Sigmoid colon (tissue), 7 donors: ENCODE measurements at places on chromosomes 11 and 22. TPM values are rescaled to one million over a fixed set of nuclear protein-coding genes. Genes with fewer than 3 reads are reported as not detected.

The OR51V1 gene
- total RNA-seq, result not detected

GRCh38 chr11:34351687-34352469, 5.9 kb downstream of the ABTB2 start:
- peaks cover 31% of the 10 kb centered on the region for H3K4me1 ChIP-seq
- DNase-seq, result no peak
- no peaks in the 10 kb centered on the region for H3K36me3 ChIP-seq
- no peak overlapping the region for H3K27ac ChIP-seq
- no peak overlapping the region for H3K4me3 ChIP-seq

The TMEM121B gene
- not detected for total RNA-seq

The TRIM3 gene
- 27.1 TPM for total RNA-seq

GRCh38 chr11:111438846-111439520, 59.9 kb upstream of the POU2AF1 start:
- peak; percentile 46 for DNase-seq
- H3K27ac ChIP-seq, result peak overlapping the region; percentile 74
- H3K4me1 ChIP-seq, result peaks cover 69% of the 10 kb centered on the region
- H3K4me3 ChIP-seq, result no peak overlapping the region
- H3K36me3 ChIP-seq, result no peaks in the 10 kb centered on the region

The SPTBN2 gene
- 4.9 TPM for total RNA-seq

- H3K4me3 ChIP-seq, result no peak overlapping the region
- H3K27ac ChIP-seq, result peak overlapping the region; percentile 62
- H3K27me3 ChIP-seq, result no peaks in the 10 kb centered on the region
These were observed 124.0 kb downstream of the ETS1 start for GRCh38 chr11:128463371-128463829.
